Kidney (tissue), 22 donors: ENCODE measurements at places on chromosomes 6 and 20. TPM values are rescaled to one million over a fixed set of nuclear protein-coding genes. Genes with fewer than 3 reads are reported as not detected.

- H3K27ac ChIP-seq: peak overlapping the region; percentile 12
- H3K36me3 ChIP-seq: peaks cover 4% of the 10 kb centered on the region
- H3K4me1 ChIP-seq: peaks cover 21% of the 10 kb centered on the region
- H3K4me3 ChIP-seq: no peak overlapping the region
Observed at GRCh38 chr20:32333988-32334885, 23.9 kb upstream of the ASXL1 start.

Gene PAK5
- 0.13 TPM for total RNA-seq

Gene PPP1R16B
- total RNA-seq: 29.4 TPM

DNA sequence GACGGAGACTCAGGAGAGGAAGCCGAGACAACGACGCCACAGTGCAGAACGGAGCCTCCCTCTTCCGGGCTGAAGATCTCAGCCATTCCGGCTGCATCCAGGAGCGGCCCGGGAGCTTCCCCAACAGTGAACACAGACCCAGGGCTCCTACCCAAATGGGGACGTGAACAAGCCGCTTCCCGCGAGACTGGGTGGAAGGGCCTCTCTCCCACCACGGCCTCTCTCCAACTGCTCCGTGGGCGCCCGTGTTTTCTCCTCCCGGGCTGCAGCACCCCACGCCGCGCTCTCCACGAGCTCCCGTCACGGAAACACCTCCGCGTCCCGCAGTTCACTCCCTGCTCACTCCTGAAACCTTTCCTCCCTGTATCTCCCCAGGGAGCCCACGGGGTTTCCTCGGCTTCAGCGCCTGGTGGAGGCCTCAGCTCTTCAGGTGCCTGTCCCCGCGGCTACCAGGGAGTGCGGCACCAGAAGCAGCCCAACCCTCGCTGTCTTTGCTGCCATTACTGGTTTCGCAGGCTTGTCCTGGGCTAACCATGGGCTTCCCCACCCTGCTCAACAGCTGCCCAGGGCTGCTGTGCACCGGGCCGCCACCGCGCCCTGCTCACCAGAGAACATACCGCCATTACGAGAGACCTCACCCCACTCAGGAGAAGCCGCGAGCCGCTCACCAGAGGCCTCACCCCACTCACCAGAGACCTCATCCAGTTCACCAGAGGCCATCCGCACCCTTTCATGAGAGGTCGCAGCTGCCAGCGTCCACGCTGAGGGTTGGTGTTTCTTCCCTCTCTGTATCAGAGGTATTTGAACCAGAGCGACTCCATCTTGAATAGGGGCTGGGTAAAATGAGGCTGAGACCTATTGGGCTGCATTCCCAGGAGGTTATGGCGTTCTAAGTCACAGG lies 922.8 kb downstream of the QKI start:
- no peaks in the 10 kb centered on the region for H3K36me3 ChIP-seq
- DNase-seq: no peak
- no peaks in the 10 kb centered on the region for H3K4me1 ChIP-seq
- no peaks in the 10 kb centered on the region for H3K27me3 ChIP-seq

DNA sequence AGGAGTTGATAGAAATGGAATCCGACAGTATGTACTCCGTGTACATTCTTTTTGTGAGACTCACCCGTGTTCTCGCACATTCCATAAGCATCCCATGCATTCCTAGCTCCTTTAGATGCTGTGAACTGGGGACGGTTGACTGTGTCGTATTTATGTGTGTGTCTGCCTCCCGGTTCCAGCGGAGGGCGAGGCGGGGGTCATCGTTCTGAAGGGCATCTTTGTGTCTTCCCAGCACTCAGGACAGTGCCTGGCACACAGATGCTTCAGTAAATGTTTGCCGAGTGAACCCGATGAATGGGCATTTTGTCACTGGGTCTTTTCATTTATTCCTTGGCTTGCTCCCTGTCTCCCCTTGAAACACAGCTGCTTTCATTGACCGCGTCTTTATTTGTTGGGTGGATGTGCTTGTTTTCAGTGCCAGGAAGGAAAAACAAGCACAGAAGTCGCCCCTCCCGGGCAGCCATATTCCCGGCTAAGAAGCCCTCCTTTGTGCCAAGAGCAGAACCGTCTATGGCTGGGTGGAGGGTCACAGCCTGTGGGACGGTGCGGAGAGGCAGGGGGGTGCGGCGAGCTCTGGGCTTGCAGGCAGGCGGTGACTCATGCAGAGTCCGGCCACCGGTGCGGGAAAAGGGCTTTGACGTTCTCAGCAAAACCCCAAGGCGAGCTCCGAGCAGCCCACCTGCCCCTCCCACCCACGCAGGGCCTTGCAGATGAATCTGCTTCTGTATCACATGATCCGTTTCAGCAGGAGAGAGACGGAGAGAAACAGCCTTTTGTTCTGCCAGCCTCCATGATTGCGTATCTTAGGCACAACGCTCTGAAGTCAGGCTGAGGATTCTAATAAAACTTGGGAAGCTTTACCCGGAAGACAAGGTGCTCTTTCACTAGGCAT lies 11.2 kb upstream of the PSMG4 start:
- H3K27me3 ChIP-seq: no peaks in the 10 kb centered on the region
- peak overlapping the region; percentile 54 for H3K4me3 ChIP-seq
- H3K4me1 ChIP-seq: peaks cover 4% of the 10 kb centered on the region
- no peaks in the 10 kb centered on the region for H3K36me3 ChIP-seq
- H3K27ac ChIP-seq: no peak overlapping the region

DNA sequence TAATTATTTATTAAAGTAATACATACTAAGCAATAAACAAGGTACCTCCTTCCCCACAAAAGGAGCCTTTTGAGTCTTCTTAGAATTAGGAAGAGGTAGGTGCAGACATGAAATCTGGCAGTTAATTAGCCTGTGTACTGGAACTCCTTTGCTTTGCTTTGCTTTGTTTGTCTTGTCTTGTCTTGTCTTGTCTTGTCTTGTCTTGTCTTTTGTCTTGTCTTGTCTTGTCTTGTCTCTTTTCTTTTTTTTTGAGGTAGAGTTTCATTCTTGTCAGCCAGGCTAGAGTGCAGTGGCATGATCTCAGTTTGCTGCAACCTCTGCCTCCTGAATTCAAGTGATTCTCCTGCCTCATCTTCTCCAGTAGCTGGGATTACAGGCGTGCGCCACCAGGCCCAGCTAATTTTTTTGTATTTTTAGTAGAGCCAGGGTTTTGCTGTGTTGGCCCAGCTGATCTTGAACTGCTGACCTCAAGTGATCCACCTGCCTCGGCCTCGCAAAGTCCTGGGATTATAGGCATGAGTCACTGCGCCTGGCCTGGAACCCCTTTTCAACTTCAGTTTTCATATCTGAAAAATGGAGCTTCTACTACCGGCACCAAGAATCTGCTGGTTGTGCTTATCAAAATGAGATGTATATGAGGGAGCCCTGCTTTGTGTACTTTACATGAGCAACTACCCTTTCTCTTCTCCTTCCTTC lies 301.2 kb downstream of the CDKAL1 start:
- no peaks in the 10 kb centered on the region for H3K4me1 ChIP-seq
- no peak overlapping the region for H3K4me3 ChIP-seq
- no peak overlapping the region for H3K27ac ChIP-seq
- no peaks in the 10 kb centered on the region for H3K36me3 ChIP-seq
- no peaks in the 10 kb centered on the region for H3K27me3 ChIP-seq

- no peak for DNase-seq
- no peaks in the 10 kb centered on the region for H3K36me3 ChIP-seq
- H3K27me3 ChIP-seq: no peaks in the 10 kb centered on the region
Observed at GRCh38 chr20:16904751-16905150, 156.6 kb downstream of the OTOR start.

Gene CCDC167
- 15.7 TPM for total RNA-seq

DNA sequence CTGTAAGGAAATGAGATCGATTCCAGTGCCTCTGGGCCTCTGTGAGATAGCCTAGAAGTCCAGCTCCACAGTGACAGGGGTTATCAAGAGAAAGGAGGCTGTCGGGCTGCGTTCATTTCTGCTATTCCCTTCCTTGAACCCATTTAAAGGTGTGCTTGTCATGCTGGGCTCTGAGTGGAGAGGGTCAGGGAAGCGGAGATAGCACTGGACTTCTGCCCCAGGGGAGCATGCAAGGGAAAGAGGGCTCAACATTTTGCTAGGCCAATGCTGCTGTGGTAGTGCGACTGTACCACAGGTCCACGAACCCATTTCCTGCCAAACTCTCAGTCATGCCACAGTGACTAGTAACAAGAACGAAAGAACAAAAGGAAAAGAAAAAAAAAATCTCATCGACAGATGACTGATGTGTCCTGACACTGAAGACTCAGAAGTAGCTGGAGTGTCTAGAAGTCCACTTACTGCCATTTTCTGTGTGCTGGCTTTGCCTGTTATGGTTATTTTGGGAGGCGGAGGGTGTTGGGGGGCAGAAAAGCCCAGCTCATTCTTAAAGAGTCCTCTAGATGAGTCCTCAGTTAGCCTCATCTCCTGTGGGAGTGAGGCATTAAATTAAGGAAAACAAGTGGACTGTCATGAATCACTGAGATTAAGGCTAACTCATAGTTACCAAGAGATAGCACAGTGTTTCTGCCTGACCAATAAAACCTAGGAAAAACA lies 8.1 kb downstream of the NEDD9 start:
- peak overlapping the region; percentile 38 for H3K27ac ChIP-seq
- peaks cover 49% of the 10 kb centered on the region for H3K4me1 ChIP-seq
